ENCODE measurements at places on chromosomes 11 and 22.

- no peak for DNase-seq
Observed at GRCh38 chr11:111977146-111978027, 40.2 kb downstream of the DIXDC1 start.

- no peak for DNase-seq
Observed at GRCh38 chr22:24578355-24579257, 14.3 kb downstream of the LRRC75B start.

DNA sequence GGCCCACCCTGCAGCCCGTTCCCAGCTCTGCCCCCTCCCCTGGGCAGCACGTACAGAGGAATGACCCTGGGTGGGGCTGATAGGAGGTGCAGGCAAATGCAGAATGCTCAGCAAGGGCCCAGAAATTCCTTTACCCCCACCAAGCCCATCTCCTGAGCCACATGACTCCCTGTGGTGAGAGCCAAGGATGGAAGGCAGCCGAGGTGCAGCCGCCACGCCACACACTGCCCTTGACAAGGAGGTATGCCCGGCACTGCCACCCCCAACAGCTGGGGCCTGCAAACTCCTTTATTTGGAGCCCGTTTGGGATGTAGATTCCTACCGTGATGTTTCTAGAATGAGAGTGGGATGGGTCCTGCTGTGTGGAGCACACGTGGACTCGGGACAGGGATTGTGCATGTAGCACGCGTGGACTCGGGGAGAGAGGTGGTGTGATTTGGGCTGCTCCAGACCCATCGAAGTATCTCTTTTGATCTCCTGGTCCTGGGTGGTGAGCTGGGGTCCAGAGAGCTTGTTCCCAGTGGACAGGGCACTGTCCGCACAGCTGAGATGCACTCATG lies 12.9 kb downstream of the GTSE1 start:
- DNase-seq, result no peak

DNA sequence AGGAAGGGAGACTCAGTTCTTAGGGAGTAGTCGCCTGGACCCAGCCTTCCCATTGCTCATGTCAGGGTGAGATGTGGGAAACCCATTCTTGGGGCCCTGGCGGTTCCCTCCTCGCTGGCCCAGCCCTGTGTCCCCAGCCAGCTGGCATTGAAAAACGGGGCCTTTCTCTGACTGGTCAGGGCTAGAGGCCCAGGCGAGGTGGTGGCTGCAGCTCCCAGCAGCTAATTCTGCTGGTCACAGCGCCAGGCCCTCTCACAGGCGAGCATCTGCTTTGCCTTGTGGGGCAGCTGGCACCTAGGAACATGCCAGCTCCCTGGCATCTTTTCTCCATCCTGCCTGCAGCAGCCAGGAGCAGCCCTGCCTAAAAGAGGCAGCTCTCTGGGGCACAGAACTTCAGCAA lies 20.1 kb downstream of the TSPAN18 start:
- DNase-seq, result no peak

GRCh38 chr11:122863704-122864326 lies 18.7 kb upstream of the JHY start:
- no peak for DNase-seq

DNA sequence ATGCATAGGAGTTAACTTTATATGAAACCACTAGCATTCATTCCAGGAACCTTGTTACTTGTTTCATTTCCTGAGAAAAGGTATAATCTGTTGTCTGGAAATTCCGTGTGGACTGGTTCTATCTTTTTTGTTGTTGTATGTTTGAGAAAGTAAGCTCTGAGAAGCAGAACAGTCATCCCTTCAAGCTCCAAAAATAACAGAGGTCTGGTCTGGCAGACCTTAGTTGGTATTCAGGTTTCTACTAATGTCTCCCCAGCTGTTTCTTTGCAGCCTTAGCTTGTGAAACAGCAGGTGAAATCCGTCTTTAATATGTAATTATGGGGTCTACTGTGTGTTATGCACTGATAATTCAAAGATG lies 2.4 kb downstream of the RNF121 start:
- DNase-seq, result no peak

DNA sequence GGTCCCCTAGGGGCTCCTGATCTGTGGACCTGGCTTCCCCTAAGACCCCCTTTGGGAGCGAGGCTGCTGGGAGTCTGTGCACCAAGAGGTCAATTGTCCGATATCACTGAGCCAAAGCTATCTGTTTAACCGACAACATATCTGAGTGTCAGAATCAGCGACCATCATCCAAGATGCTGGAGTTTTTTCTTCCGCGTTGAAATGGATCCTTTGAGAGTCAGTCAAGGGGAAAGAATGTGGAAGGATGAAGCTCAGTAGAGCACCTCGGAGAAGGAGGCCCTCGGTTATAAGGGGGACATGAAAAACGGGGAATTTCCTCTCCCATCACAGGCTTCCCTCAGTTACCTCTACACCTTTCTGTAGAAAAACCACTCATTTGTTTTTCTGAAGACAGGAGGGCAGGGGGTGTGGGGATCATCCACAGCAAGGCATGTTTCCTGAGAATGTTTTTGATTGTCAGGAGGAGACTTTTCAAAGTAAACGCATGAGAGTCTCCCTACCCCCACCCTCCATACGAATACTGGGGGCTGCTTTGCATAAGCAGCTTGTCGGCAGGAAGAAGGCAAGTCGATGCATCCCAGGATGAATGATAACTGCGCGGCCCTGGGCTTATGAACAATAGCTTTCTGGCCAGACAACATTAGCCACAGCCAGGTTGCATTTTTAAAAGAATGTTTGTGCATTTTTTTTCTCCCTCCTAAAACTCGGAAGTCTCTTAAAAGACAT lies 37.7 kb upstream of the CCND1 start:
- DNase-seq, result no peak

DNA sequence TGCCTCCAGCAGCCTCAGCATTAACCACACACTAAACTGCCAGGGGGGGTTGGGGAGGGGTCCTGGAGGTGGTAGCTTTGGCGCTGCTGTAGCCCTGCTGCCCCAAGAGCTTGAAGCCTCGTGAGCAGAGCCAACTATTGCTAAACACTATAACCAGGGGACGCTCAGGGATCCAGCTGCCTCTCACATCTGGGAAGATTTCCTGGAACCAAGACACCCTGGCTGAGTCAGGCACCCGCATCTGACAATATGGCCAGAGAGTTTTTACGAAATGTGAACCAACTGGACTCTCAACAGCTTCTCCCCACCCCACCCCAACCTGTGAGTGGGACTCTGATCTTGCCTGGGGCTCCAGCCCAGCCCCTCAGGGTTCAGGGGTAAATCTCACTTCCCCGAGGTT lies 14.3 kb downstream of the C1QTNF6 start:
- no peak for DNase-seq

DNA sequence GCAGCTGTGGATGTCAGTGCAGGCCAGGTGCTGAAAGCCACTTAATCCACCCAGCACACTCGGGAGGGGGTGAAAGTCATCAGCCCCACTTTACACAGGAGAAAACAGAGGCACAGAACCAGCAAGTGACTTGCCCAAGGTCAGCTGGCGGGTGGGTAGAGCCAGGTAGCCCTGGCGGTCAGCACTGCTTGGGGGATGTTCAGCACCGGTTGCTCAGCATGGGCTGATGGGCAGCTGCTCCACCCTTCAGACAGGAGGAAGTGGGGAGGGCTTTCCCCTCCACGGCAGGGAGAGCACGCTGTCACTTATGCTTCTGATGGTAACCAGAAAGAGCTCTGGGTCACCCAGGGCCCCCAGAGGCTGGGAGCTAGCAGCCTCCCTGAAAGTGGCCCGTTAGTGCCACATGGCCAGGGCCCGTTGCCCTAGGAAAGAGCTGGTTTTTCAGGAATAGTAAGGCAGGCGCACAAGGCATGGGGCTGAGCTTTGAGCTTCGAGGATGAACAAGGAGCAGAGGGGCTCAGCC lies 417.9 kb downstream of the CTTN start:
- no peak for DNase-seq

DNA sequence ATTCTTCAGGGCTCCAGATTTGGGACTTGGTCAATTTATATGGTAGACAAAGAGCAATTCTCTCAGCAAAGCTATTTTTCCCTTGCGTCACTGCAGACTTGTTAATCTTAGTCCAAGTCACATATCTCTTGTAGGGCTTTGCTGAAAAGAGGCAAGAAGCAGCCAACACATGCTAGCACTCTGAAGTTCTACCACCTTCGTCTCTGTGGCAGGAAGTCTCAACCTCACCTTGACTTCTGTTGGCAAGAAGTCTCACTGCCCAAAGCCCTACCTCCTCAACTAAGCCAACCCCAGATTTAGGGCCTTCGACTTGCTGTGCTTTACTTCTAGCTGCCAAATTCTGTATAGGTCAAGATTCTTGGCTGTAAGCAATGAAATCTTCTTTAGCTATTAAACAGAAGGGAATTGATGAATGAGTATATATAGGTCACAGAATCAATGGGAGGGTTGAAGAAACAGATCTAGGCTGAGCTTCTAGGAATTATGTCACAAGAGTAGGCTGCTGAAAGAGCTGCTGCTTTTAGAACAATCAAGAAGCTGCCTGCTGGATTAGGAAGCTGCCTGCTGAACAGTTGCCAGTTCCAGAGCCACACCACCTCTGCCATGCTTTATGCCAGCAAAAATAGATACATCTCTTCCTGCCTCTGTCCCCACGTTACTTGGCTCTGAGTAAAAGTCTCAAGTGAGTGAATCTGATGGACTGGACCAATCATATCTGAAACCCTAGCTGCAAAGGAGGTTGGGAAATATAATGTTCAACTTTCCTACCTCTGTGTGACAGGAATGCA lies 17.6 kb upstream of the NCR3LG1 start:
- DNase-seq, result no peak

- no peak for DNase-seq
Observed at GRCh38 chr22:45889093-45889538, 87.8 kb downstream of the WNT7B start.

GRCh38 chr11:10892250-10892649 lies 34.4 kb upstream of the ZBED5 start:
- no peak for DNase-seq

- no peak for DNase-seq
Observed at GRCh38 chr11:74357449-74357848, 40.8 kb downstream of the PGM2L1 start.

GRCh38 chr11:120969993-120970392 lies 53.9 kb upstream of the TBCEL start:
- DNase-seq, result no peak

- DNase-seq, result no peak
Observed at GRCh38 chr22:30245985-30246813, at the start of gene LIF. Gene LIF (minus strand): TSS chr22:30246759. CDS start chr22:30246695, 64 bp downstream.

GRCh38 chr11:77883775-77884174 lies 62.8 kb downstream of the AAMDC start:
- no peak for DNase-seq

DNA sequence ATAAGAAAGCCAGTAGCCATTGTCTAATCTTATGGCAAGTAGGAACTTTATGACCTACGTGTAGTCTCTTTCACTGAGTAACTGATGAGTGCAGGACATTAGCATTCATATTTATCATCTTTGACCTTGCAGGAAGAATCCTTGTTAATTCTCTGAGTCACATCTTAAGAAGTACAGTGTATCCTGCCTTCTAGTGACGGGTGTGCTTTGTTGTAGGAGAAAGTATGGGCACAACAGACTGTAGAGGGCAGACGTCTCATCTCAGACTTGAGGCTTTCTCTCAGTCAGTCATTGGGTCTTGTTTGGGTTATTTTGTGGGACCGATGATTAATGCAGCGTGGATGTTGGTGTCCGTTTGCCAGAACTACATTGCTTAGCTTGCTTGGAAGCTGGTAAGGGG lies 6.8 kb downstream of the RNF214 start:
- no peak for DNase-seq

DNA sequence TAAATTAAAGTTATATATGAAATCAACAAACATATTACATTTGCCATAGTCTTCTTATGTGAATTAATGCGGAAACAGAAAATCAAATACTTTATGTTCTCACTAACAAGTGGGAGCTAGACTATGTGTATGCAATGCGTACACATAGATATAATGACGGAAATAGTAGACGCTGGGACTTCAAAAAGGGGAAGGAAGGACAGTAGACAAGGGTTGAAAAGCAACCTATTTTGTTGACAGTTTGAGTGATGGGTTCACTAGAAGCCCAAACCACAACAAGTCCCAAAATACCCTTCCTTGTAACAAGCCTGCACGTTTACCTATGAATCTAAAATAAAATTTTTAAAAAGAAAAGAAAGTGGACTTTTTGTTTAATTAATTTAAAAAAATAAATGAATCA lies 430.8 kb upstream of the CNTN5 start:
- no peak for DNase-seq

GRCh38 chr11:40170078-40170477 lies 1289.4 kb downstream of the LRRC4C start:
- no peak for DNase-seq

GRCh38 chr11:21794306-21794705 lies 398.6 kb upstream of the ANO5 start:
- no peak for DNase-seq

GRCh38 chr11:46741600-46742484 lies 22.8 kb downstream of the F2 start:
- no peak for DNase-seq

GRCh38 chr11:69594481-69594880 lies 46.5 kb upstream of the CCND1 start:
- DNase-seq, result no peak

GRCh38 chr11:123374622-123374968 lies 55.5 kb upstream of the GRAMD1B start:
- DNase-seq, result no peak

DNA sequence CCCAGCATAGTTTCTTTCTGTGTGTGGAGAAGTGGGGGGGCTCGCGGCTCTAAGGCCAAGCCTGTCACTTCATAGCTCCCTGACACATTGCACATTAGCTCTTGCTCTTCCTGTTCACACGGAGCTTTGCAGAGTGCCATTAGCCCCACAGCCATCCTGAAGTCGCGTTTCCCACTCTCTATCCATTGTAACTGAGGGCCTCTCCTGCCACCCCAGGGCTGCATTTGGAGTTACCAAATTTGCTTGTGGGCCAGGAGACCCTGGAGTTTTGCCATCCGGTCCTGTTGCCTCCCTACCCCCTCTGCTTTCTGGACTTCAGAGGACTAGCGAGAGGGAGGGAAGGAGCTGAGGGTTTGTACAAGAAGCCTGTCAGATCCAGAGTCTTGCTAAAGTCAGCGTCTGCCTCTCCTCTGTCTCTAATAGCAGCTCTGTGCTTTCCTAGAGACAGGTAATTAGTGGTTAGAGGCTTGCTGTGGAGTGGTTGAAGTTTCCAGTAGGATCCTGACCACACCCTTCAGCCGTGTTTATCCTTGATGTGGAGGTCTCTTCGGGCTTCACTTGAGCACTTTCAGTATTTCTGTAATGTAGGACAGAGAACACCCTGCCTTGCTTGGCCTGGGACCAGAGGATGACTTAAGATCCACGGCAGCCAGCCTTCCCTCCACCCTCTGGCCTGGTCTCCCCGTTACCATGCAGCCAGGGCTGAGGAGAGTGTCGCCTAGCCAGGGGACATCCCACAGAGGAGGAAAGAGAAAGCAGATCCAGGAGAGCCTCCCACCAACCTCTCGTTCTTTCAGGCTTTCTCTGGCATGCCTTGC lies 14.1 kb downstream of the DCPS start:
- DNase-seq, result peak; percentile 55

GRCh38 chr11:117868088-117868487 lies 8.4 kb downstream of the FXYD6 start:
- no peak for DNase-seq

GRCh38 chr22:18050065-18050464 lies 25.7 kb upstream of the MICAL3 start:
- no peak for DNase-seq

GRCh38 chr11:62505059-62505439 lies 41.6 kb downstream of the AHNAK start:
- no peak for DNase-seq

GRCh38 chr11:34268906-34269430 lies 88.8 kb downstream of the ABTB2 start:
- no peak for DNase-seq
